Sigmoid colon (tissue), 7 donors: ENCODE measurements at places on chromosomes 11 and 22. TPM values are rescaled to one million over a fixed set of nuclear protein-coding genes. Genes with fewer than 3 reads are reported as not detected.

The NARS2 gene
- total RNA-seq = 13.7 TPM

The OR5D18 gene
- total RNA-seq = not detected

The MMP13 gene
- not detected for total RNA-seq

The MMP11 gene
- total RNA-seq = 7.5 TPM

The OR56A1 gene
- total RNA-seq = not detected

The OR52I1 gene
- total RNA-seq = not detected

The HIRA gene
- total RNA-seq = 16.6 TPM

The APOA5 gene
- total RNA-seq = not detected

The PLAAT5 gene
- 2.0 TPM for total RNA-seq

The RIMBP3B gene
- not detected for total RNA-seq

The RAG2 gene
- not detected for total RNA-seq

The EHD1 gene
- total RNA-seq = 38.5 TPM

The OR4A15 gene
- not detected for total RNA-seq

The PTPRCAP gene
- total RNA-seq = 3.7 TPM

The APOL5 gene
- not detected for total RNA-seq

The PRPF19 gene
- 37.1 TPM for total RNA-seq

The OR51I1 gene
- total RNA-seq = not detected

The HEPN1 gene
- total RNA-seq = not detected

The DEFB108B gene
- not detected for total RNA-seq

The TSPAN32 gene
- total RNA-seq = 1.1 TPM

The XPNPEP3 gene
- total RNA-seq = 12.8 TPM

The C1QTNF4 gene
- 6.1 TPM for total RNA-seq

The OR52A1 gene
- total RNA-seq = not detected

The ACRV1 gene
- not detected for total RNA-seq

The OR8G5 gene
- not detected for total RNA-seq

The GSTT2B gene
- 4.2 TPM for total RNA-seq

The SCGB1D2 gene
- not detected for total RNA-seq

The ALX4 gene
- not detected for total RNA-seq

The MS4A15 gene
- not detected for total RNA-seq

The CATSPER1 gene
- total RNA-seq = not detected

The TESMIN gene
- not detected for total RNA-seq

The ELFN2 gene
- total RNA-seq = not detected

The HYLS1 gene
- total RNA-seq = 6.6 TPM

The ZNF143 gene
- total RNA-seq = 27.4 TPM

The SLC43A3 gene
- total RNA-seq = 25.2 TPM

The PANX2 gene
- total RNA-seq = 0.27 TPM

The ASRGL1 gene
- 13.2 TPM for total RNA-seq

The OR10S1 gene
- total RNA-seq = not detected

The DNAJB7 gene
- total RNA-seq = not detected

The VSIG2 gene
- total RNA-seq = 0.36 TPM

The GLYAT gene
- not detected for total RNA-seq

The SLC22A8 gene
- not detected for total RNA-seq

The KCNK4 gene
- not detected for total RNA-seq

The NXPE2 gene
- 0.99 TPM for total RNA-seq

The GAL gene
- total RNA-seq = 4.1 TPM

The APOA1 gene
- total RNA-seq = 0.55 TPM

The RAB6A gene
- 110 TPM for total RNA-seq

The FGF4 gene
- not detected for total RNA-seq

The PNPLA5 gene
- not detected for total RNA-seq

The KCNJ11 gene
- total RNA-seq = 0.28 TPM

The MYO7A gene
- 12.8 TPM for total RNA-seq

The ZBTB16 gene
- 110 TPM for total RNA-seq

The ASCL3 gene
- total RNA-seq = not detected
